ENCODE measurements at places on chromosomes 11 and 22. TPM values are rescaled to one million over a fixed set of nuclear protein-coding genes. Genes with fewer than 3 reads are reported as not detected.

DNA sequence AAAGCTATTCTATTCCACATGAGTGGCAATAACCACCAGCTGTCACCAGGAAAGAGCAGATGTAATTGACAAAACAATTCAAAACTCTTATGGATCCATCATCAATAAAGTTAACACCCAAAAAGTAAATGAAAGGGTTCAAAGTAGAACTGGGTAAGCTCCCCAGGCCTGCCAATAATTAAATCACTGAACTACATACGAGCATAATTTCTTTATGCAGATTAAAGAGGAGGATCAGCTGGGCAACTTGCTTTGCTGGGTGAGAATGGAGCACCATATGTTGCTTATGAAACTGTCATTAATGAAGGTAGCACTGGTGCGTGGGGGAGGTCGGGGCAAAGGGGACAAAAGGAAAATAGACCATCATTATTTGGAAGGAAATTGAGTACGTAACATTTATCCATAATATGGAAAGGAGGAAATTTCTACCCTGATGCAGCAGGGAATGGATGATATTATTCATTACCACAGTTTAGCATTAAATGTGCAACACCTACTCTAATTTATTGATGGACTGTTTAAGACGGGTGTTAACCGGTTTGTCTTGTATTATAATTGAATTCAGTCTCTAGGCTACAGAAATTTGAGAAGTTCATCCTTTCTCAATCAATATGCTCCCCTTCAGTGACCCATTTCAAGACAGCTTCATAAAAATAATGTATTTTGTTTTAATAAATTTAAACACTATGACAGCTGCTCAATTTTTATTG is 315.9 kb downstream of the CADM1 start:
- DNase-seq = no peak

GRCh38 chr22:49186762-49187161 is 640.9 kb downstream of the BRD1 start:
- DNase-seq = no peak

Gene LIMK2
- total RNA-seq = 11.6 TPM

- no peak for DNase-seq
Measured at GRCh38 chr11:83072350-83073242, 899 bp upstream of the RAB30 start.

DNA sequence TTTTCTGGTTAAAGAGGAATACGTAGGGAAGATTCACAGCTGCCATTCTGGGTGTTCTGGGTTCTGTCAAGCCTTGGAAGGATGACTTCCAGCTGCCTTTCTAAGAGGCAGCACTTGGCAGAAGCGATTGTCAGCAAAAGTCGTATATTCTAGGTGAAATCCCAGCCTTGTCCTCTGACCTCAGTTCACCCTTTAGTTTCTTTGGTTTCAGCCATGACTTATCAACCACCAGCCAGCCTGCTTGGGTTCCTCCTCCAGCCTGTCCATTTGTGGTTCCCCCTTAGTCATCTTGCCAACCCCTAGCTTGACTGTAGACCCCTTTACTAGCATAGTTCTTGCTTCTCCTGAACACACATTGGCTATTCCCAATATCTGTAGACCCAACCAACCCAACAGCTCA is 102.3 kb upstream of the CD44 start:
- no peak for DNase-seq

DNA sequence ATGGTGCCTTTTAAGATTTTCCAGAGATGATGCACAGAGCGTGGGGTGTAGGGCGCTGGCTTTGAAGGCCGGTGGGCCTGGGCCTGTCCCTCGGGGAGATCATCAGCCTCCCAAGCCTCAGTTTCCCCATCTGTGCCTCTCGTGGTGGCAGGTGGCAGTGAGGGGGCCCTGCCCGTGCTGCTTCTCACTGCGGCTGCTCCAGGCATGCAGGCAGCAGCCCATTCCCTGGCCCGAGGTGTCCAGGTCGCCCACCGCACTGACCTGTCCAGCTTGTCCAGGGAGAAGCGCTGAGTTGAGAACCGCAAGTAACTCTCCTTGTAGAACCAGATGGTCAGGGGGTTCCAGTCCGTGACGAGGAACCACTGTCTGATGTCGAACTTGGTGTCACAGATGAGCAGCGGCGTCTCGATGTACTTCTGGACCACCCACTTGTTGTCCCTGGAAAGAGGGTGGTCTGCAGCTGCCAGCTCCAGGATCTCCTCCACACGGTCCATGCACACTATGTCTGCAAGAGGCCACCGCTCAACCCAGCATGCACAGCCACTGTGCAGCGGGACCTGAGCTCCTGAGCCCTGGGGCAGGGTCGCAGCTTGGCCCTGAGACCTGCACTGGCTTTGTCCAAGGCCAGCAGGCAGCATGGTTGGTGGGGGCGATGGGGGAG is 20.5 kb upstream of the IL17REL start:
- DNase-seq = peak; percentile 62

Gene GGTLC2
- total RNA-seq = not detected

- DNase-seq = no peak
Measured at GRCh38 chr11:69080257-69080995, 31.7 kb downstream of the TPCN2 start.

DNA sequence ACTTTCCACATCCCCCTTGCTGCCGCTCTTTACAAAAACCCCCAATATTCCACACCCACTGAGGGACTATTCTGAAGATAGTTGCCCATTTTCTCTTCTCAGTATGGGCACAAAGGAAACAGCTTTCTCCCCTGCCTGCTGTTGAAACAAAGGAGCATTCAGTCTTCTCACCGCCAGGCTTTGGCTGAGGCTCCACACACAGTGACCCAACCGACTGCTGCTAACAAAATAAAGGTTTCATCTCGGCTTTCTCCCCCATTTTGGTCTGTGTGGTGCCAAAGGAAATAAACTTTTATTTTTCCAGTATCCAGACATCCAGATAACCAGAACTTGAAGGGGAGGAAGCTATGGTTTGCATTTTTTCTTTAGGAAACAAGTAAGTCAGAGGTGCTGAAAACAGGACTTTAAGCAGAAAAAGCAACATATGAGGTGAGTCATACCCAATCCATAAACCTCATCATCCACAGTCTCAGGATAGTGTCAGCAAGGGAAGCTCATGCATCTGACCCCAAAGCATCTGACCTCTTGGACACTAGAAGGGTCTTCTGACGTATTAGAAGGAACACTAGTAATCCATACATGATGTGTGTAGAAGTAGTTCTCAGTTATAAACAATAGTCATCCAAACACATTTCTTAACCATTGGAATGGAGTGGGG is 6.4 kb downstream of the CLMP start:
- no peak for DNase-seq

DNA sequence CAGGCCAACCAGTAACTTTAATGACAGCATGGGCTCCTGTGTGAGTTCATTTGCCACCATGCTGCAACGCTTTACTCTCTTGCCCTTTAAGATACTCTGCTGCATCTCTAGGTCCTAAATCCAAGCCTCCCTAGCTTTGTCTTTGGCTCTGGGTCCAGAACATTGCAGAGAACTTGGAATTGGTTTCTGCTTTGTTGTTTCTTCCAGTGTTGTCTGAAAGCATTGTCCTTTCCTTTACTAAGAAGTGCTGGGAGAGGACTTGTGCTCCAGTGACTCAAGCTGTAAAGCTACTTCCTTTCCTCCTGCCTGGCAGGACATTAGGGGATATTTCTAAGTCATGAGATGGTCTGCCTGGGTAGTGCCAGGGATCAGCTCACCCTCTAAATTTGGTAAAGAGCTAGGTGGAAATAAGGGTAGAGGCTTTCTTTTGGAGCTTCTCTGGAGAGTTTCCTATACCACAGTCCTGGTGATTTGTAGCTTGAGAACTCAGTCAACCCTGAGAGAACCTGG is 202.5 kb upstream of the CADM1 start:
- no peak for DNase-seq

Gene OR8G5
- total RNA-seq = not detected

Data from Right ventricle myocardium inferior (tissue), 1 donor.